ENCODE measurements at places on chromosomes 12 and 14. TPM values are rescaled to one million over a fixed set of nuclear protein-coding genes. Genes with fewer than 3 reads are reported as not detected.

- DNase-seq: no peak
These were observed 26.0 kb downstream of the ADIPOR2 start for GRCh38 chr12:1716911-1717310.

The ALKBH2 gene
- total RNA-seq: 18.5 TPM

DNA sequence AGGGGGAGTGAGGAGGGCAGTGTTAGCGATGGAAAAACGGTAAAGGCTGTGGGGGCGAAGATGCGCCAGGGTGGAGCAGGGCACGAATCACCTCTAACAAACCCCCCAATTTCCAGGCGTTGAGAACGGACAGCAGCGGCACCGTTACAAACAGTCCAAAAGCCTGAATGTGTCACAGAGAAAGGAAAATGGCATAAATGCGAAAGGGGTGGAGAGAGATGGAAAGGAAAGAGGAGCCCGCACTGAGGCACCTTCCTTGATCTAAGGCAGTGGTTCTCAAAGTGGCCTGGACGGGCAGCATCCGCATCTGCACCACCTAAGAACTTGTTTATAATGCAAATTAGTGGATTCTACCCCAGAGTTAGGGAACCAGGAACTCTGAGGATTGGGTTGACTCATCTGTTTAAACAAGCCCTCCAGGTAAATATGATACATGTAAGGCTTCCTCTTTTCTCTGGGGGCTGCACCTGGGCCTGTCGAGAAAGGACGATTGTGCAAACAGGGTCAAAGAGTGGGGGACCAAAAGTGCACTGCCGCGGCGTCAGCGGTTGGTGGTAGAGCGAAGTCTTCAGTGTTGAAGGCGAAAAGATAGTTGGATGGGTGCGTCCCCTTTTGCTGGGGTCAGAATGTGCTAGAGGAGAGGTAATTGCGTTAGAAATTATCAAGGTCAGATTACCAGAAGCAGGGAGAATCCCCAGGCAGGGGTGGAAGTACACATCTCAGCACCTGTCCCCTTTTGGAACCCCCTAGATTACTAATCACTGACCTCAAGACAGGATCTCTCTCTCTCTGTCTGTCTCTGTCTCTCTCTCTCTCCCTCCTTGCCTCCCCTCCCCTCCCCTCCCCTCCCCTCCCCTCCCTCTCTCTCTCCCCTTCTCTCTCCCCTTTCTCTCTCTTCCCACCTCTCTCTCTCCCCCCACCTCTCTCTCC lies 1.3 kb upstream of the KCNH5 start:
- peak; percentile 47 for DNase-seq

The LRTM2 gene
- total RNA-seq: 0.09 TPM

DNA sequence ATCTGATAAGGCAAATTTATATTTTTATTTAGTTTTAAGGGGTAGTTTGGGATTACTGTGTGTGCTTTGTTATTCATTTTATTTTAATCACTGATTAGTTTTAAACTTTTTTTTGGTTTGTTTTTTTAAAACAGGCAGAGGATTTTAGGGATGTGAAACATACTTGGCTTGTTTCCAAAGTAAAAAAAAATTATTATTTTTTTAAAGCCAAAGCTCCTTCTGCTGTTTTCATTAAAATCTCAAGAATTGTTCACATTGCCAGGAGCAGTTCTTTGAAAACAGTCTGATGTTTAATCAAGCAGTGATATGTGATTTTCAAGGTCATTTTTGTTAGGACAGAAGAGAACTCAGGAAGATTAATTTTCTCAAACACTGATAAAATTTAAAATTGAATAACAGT lies 11.2 kb downstream of the TTC8 start:
- no peak for DNase-seq

GRCh38 chr12:122235741-122236140 lies 9.9 kb upstream of the DIABLO start:
- no peak for DNase-seq

GRCh38 chr12:110039085-110039807 lies 9.1 kb downstream of the C12orf76 start:
- DNase-seq: no peak

GRCh38 chr14:99253890-99254289 lies 18.1 kb downstream of the BCL11B start:
- no peak for DNase-seq
